ENCODE measurements at places on chromosomes 6 and 20.
A peak's percentile ranks its signal among the peaks of the same experiment; 100 is the strongest.

DNA sequence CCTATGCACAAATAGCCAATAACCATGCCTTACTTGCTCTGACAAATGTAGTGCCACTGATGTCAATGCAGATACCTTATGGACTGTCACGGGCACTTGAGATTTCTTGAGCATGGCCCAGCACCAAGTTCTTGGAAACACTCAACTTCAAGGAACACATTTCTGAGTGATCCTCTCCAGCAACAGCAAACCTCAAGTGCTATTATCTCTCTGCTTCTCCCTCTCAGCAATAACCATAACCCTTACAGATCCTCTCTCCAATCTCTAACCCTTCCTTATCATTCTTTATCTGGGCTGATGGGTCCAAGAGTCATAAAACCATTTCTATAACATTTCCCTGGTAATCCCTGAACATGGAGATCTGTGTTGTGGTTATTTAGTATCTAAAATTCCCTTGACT lies 266.9 kb upstream of the STXBP5 start:
- DNase-seq: no peak

DNA sequence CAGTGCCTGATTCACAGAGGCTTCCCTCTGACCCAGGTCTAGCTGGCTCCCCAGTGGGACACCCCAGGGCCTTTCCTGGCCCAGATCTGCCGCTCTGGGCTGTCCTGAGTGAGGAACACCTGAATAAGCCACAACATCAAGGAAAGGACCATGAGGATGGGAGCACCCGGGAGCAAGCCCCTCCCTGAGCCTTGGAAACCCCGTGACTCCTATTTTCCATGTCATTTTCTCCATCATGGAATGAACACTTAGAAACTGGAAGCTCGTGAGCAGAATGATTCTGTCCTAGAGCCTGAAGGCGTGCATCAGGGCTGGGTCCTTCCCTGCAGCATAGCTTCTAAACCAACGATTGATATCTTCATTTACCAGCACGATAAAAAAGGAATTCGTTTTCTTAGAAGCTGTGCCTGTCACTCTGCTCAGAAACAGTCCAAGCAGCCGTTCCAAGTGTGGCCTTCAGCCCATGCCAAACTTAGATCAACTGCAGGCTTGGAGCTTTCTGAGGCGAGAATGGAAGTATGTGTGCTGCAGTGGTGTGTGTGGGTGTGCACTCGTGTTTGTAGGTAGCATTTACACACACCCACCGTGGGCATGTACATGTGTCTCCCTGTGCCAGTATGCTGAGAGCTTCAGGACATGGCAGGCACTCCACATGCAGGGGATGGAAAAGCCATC lies 83.2 kb upstream of the FOXC1 start:
- peak; percentile 14 for DNase-seq

DNA sequence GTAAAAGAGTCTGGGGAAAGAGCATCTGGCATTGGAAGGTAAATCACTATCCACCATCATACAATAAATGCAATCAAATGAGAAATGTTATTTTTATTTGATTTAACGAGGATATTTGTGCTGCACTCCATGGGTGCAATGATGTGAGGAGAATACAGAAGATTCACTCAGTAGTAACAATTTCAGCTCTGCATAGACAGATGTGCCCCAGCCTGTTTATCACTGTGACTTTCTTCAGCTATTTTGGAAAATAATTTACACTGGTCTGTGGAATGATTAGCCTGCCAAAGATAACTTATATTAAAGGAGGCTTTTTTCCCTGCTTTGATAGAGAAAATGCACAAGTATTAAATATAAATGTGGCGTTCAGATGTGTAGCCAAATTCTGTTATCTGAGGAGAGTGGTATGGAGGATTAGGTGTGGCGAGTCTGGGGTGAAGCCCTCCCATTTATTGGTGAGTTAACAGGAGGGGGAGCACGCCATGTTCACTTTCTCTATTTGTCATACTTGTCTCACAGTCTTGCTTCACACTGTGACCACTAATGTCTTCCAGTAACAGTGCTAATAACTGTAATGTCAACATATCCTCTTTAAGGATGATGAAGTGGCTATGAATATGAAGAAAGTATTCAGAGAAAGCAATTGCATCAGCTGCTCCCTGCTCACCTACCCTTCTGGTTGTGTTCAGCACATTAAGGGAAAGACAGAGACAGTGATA lies 645.6 kb downstream of the MMUT start:
- DNase-seq: peak; percentile 48

- no peak for DNase-seq
These were observed 437.3 kb upstream of the HTR1E start for GRCh38 chr6:86500035-86500434.

GRCh38 chr6:133889557-133890403 lies 867 bp downstream of the TCF21 start:
- DNase-seq: peak; percentile 14

DNA sequence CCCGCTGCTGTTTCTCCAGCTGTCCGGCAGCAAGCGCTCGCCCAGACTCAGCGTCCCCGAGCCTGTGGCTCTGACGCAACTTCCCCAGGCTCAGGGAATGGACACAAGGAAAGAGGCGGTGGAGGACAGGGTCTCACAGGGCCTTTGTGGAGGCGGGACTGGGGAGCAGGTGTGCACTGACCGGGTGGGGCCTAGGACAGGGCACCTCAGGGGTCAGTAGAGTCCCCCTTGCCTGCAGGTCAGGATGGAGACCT lies 20.0 kb downstream of the LAMA5 start:
- DNase-seq: no peak

DNA sequence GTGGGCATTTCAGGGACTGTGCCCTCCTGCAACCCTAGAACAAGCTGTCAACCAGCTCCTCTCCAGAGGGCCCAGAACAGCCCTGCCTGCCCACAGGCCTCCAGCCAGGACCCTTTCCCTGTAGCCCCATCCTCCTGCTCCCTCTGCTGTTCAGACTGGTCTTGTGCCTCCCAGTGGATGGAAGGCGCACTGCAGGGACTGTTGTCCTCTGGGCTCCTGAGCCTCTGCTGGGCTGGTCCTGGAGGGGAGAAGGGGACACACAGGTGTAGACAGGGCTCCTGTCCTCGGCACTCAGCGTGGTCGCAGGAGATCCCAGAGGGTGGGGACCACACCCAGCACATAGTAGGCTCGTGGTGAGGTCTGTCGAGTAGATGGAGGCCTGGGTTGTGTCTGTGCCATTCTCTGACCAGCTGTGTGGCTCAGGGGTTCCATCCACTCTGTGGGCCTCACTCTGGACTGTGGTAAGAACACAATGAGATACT lies 11.5 kb downstream of the ITPR3 start:
- DNase-seq: no peak

DNA sequence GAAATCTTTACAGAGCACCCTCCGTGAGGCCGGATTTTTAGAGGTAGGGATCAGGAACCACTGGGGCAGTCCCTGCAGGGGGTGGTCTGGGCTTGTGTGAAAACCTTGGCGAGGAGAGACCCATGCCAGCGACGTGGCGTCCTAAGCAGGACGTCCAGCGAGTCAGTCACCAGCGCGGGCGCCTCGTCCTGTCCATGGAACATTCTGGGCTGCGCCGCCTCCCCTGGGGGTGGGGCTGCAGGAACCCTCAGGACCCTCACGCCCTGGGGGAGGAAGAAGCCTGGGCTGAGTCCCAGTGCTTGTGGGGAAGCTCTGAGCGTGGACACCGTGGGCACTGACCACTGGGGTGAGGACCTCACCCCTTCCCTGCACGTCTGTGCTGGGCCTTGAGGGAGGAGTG lies 25.7 kb upstream of the DACT2 start:
- no peak for DNase-seq

DNA sequence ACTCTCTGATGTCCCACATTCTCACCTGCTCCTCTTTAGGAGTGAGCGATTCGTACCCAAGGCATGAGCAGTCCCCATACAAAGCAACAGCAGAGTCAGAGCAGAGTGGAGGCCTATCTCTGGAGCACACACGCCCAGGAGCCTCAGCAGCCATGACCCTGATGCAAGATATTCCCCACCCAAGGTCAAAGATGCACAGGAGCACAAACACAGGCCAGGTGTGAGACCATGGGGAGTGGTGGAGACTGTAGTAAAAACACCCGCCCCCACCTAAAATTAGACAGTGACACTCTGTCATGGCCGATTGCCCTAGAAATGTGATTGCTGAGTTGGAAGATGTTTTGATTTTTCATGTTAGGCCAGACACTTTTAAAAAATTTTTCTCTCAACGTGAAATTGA lies 21.4 kb downstream of the RRBP1 start:
- no peak for DNase-seq

Measured in fibroblast of gingiva (primary cell).